ENCODE measurements at places on chromosomes 12 and 14.

- DNase-seq: no peak
Observed at GRCh38 chr12:16349131-16349460, 1.7 kb downstream of the MGST1 start.

GRCh38 chr12:79071498-79071897 lies 206.9 kb downstream of the SYT1 start:
- DNase-seq: no peak

- no peak for DNase-seq
Observed at GRCh38 chr14:58796242-58797009, 158.7 kb downstream of the DACT1 start.

GRCh38 chr14:90903101-90903500 lies 86.9 kb upstream of the TTC7B start:
- DNase-seq: peak; percentile 46

GRCh38 chr12:24795699-24796347 lies 153.1 kb downstream of the BCAT1 start:
- no peak for DNase-seq

DNA sequence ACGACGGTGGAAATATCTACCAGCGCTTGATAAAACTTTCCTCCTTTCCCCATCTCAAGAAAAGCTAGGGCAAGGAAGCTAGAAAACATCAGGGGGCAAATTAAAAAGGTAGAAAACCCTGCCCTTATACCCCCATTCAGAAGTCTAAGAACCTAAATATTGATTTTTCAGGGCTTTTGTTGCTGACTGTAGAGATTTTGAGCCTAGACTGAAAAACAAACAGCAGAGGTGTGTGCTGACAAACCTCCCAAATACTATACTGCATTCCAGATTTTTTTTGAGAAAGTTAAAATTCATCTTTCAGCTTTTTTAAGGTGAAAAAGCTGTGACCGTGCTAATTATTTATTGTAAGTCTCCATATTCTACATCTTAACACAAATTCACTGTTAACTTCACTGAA lies 478.3 kb upstream of the SOX5 start:
- no peak for DNase-seq

- no peak for DNase-seq
Observed at GRCh38 chr14:100820957-100821356, 5.0 kb upstream of the MEG3 start.

GRCh38 chr12:125198652-125199051 lies 133.4 kb downstream of the AACS start:
- DNase-seq: no peak

DNA sequence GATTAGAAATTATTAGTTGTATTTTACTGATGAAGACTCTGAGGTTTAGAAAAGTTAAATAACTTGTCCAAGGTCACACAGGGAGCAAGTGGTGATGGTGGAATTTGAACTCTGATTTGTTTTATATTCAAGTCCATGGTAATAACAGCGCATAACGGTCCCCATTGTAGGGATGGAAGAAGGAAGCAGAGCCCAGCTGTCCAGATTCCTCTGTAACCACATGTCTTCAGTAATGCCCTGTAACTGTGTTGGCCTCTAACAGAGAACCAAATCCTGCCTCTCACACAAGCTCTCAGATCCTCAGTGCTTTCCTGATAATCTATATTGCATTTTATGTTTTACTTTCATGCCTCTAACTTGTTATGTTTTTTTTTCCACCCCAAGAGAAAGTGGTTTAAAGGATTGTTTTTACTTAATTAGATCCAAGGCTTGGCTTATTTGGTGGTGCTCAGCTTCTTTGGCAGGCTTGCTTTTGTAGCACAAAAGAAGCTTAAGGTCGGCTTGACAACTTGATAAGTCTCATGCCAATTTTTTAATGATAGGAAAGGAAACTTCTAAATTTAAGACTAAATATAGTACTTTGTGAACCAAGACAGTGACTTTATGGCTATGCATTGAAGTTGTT lies 105.1 kb upstream of the SEL1L start:
- DNase-seq: no peak

DNA sequence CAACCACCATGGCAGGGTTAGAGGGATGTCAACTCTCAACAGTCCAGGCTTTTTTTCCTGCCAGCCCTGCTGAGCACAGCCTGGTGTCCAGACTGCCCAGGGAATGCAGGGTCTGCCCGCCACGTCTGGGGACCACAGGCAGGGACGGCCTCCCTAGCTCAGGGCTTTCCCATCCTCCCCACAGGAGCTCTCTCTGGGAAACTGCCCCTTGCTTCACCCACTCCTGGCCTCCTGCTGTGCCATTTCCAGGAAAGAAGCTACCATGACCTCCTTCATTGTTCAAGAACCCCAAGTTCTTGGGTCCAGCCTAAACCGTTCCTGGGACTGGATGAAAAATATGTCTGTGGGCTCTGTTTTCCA lies 4.8 kb downstream of the SCNN1A start:
- DNase-seq: no peak

GRCh38 chr14:91884664-91885063 lies 17.3 kb upstream of the TC2N start:
- no peak for DNase-seq

- DNase-seq: no peak
Observed at GRCh38 chr14:68364792-68365192, 428.1 kb downstream of the ZFP36L1 start.

- no peak for DNase-seq
Observed at GRCh38 chr12:104263580-104264358, 39.8 kb upstream of the EID3 start.

GRCh38 chr14:77025744-77026165 lies 2.8 kb downstream of the IRF2BPL start:
- DNase-seq: no peak

- DNase-seq: no peak
Observed at GRCh38 chr12:6858799-6859198, 6.8 kb downstream of the USP5 start.

- DNase-seq: no peak
Observed at GRCh38 chr12:86613311-86613710, 357.1 kb upstream of the MGAT4C start.

DNA sequence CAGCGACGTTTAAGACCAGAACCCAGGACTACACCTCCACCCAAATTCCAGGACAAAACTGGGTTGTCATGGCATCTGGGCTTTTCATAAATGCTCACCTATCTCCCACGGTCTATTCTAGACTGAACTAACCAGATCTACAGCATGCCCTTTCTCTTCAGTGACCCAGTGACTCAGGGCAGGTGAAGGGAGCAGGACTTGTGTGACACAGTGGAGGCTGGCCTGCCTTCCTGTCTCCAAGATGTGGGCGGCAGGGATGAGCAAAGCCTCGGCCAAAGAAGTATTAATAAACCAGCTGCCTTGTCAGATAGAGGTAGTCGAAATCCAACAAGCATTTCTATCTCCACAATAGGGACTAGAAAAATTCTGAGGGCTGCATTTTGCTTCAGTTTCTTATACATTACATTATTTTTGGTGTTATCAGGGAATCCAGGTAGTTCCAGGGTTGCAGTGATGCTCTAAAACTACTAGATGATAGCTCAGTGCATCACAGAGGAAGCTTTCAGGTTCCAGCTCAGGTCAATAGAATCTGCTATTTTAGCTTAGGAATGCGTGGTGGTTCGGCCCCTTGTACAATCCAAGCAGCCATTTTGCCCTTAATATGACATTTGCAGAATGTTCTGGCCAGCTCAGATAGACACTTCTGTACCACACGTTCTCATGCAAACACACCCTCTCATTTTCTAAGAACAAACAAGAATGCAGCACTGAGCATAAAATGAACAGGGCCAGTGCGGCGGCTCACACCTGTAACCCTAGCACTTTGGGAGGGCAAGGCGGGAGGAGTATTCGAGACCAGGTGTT lies 4.2 kb upstream of the GLRX5 start:
- DNase-seq: no peak

- DNase-seq: no peak
Observed at GRCh38 chr14:50230401-50230700, 1.0 kb downstream of the SOS2 start.

GRCh38 chr12:53174881-53175491 lies 5.5 kb upstream of the ZNF740 start:
- DNase-seq: no peak

DNA sequence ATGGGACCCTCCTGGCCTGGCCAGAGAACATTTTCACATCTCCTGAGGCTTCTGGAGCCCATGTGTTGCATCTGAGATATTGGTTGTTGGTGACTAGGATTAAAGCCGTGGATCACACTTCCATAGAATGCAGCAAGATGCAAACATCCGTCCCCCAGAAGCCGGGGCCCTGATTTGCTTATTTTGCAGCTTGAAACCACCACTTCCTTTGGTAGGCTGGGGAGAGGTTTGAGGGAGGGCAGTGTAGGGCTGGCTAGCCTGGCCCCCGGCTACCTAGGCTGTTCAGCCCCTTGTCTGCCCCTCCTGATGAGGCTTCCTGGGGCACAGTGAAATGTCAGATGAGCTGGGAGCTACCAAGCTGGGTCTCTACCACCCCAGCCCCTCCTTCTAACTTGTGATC lies 209.7 kb upstream of the PWP1 start:
- no peak for DNase-seq

DNA sequence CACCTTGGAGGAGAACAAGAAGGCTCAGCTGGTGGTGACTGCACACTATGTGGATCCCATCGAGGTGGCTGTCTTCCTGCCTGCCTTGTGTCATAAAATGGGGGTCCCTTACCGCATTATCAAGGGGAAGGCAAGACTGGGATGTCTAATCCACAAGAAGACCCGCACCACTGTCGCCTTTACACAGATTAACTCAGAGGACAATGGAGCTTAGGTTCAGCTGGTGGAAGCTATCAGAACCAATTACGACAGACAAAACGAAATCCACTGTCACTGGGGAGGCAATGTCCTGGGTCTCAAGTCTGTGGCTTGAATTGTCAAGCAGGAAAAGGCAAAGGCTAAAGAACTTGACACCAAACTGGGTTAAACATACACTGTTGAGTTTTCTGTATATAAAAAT lies 12.6 kb downstream of the TRAPPC6B start:
- no peak for DNase-seq

DNA sequence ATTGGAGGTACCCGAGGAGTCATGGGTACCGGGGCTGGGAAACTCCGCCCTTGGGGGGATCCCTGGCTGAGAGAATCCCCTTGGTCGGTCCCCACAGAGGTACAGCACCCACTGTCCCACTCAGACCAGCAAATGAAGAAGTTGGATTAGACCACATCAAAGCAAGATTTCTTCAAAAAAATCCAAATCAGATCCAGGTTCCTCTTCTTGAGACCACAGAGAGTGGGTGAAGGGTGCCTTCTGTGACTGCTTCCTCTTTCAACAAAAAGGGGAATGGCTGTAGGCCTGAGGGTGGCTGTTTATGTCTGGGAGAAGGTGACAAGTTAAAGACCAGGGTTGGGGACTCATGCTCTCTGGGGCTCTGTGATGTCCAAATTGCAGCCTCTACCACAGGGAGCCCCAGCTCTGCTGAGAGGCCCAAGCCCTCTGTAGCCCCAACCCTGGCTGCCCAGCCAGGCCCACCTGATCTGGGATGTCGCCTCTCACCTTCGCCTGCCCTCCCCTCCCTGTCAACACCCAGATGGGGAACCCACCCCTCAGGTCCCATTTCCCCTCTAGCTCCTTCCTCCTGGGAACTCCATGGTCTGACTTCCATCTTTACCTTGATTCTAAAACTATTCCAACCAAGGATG lies 50.9 kb downstream of the ZFP36L1 start:
- DNase-seq: no peak

DNA sequence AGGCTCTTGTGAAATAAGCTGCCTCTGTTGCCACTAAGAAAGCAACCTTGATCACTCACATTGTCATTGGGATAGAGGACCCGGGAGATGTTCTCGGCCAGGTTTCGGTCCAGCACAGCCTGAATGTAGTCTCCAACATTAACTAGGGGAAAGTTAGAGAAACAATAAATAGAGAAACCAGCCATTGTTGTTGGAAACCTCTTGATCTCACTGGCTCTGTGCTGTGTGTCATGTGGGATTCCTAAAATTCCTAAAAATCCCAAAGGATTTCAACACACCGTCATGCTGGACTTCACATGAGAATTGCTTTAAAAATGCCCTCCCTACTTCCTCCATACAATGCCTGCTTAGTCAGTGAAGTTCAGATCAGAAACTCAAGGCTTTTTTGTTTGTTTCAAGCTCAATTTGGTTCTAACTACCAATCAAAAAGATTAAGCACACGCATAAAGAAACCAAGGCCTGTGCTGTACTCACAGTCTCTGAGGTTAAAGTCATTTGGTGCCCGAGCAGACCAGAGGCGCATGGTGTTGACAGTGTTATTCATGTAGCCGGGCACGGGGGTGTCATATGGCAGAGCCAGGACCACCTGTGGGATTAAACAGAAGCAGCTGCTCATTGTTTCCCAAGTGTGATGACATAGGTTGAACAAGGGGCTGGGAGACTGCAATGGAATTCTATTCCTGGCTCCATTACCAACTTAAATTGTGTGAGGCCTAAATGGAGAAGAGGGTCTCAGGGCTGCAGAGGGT lies 23.6 kb downstream of the PYGL start:
- DNase-seq: no peak

DNA sequence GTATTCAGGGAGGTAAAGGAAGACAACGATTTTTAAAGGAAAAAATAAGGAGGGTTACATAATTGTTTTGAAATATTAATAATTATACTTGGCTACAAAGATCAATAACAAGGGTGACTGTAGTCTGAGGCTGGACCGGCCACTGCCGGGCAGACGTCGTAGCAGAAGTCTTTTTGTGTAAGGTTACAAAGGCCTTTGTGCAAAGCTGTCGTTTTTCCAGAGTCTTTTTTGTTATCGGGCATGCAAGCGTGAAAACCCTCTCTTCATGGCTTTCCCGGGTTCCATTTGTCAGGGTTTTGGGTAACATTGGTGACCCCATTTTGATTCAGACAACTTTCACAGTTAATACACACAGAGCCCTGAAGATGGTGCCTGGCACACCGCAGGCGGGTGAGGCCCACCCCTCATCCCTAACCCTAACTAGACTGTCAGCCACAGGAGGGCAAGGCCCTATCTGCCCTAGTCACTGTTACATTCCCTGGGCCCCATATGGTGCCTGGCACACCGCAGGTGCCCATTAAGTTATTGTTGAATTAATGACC lies 31.3 kb downstream of the RILPL1 start:
- no peak for DNase-seq

GRCh38 chr12:1439687-1440086 lies 154.7 kb downstream of the FBXL14 start:
- DNase-seq: no peak

GRCh38 chr12:53532021-53532420 lies 24.7 kb upstream of the NPFF start:
- DNase-seq: no peak

- DNase-seq: no peak
Observed at GRCh38 chr12:107439026-107439738, 246.4 kb upstream of the PWP1 start.

DNA sequence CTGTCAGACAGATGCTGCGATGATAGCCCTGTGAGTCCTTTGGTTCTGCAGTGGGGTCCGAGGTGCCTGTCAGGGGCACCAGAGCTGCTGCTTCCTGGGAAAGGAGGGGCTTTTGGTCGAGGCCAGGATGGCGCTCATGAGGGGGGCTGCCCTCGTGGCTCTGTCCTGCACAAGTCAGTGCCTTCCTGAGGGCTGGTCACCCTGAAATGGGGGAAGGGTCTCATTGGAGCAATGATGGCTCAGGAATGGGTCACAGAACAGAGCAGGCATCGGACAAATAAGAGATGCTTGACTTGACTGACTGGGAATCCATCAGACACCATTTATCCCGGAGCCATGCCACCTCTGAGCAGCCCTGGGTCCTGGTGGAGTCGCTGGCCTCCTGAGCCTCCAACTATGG lies 121.9 kb downstream of the ADGRD1 start:
- no peak for DNase-seq

Data from activated T-cell treated with anti-CD3 and anti-CD28 coated beads, Interleukin-2, amount 50 U/mL, for 24 hours (primary cell).